ENCODE measurements at places on chromosomes 5 and 9. TPM values are rescaled to one million over a fixed set of nuclear protein-coding genes. Genes with fewer than 3 reads are reported as not detected.

PTPN3 gene
- 2.0 TPM for total RNA-seq

TDRD7 gene
- total RNA-seq: 12.2 TPM

LRRC19 gene
- total RNA-seq: not detected

RGS7BP gene
- 0.72 TPM for total RNA-seq

PKD2L2 gene
- total RNA-seq: not detected

PRRC1 gene
- total RNA-seq: 49.2 TPM

ERMP1 gene
- 9.4 TPM for total RNA-seq

STPG3 gene
- total RNA-seq: not detected

ADAMTS12 gene
- total RNA-seq: 13.0 TPM

CCL27 gene
- total RNA-seq: not detected

PRR16 gene
- total RNA-seq: 4.4 TPM

BTNL8 gene
- total RNA-seq: not detected

GABRA1 gene
- not detected for total RNA-seq

NOL6 gene
- total RNA-seq: 25.1 TPM

CCDC180 gene
- total RNA-seq: 4.2 TPM

ROPN1L gene
- not detected for total RNA-seq

ACSL6 gene
- not detected for total RNA-seq

CDH9 gene
- total RNA-seq: 0.16 TPM

Data from fibroblast of the aortic adventitia (primary cell).